ENCODE measurements at places on chromosomes 6 and 20.

GRCh38 chr20:40868551-40869217 is 159.9 kb upstream of the TOP1 start:
- peak; percentile 12 for DNase-seq

DNA sequence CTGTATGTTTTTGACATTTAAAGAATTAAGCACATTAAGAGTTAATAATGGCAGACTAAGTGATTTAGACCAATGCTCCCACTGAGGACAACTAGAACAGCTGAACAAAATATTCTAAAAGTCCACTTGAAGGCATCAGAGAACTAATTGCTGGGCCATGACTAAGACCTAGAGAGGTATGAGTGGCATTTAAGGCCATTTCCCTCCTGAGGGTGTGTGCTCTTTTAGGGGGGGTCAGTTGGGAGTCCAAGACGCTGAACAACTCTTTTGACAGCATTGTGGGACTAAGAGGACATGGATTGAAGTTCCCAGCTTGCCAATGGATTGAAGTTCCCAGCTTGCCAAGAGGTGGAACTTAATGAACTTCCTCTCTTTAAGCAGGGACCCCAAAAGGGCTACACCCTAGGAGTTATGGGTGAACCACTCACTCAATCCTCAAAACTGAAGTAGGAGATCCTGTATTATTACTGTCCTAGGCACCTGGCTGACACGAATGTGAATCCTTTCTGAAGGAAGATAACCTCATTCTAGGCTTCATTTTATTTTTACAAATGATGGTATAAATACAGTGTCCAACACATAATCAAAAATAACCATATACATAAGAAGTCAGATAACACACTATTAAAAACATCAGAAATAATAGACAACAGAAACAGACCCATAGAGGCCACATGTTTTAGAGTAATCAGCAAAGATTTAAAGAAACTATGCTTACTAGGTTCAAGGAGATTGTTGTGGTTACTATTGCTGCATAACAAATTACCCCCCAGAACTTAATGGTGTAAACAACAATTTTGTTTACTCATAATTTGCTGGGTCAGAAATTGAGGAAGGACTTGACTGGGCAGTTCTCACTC is 175.1 kb downstream of the VEGFA start:
- DNase-seq: no peak

- DNase-seq: no peak
Measured at GRCh38 chr6:169794317-169795055, 43.1 kb downstream of the ERMARD start.

DNA sequence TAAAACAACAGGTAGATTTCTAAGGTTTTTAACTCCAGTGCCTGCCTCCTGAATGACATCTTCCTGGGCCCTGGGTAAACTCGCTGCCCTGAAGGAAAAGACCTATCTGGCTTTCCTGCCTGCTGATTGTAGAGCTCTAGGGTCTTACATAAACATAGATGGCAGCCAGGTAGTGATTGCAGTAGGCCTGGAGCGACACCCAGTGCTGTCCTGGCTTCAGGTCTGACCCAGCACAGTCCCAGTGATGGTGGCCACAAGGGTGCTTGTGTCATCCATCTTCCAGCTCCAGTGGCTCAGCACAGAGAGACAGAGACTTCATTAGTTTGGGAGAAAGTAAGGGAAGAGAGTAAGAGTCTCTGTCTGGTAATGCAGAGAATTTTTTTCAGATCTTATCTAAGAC is 542.9 kb upstream of the IMPG1 start:
- DNase-seq: no peak

DNA sequence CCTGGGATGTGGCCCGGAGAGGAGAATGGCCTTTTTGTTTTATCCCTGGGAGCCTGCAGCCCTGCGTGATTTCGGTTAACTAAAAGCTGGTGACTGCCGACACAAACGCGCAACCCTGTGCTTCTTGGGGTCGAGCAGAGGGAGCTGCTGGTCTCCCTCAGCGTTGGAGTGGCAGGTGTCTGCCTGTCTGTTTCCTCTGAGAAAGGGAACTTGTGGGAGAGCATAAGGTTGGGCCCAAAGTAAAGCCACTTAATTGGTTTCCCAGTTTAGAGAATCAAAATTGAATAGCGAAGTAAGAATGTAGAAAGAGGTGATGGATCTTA is 500 bp downstream of the LTV1 start:
- DNase-seq: no peak

- DNase-seq: no peak
Measured at GRCh38 chr20:54266844-54267243, 59.0 kb downstream of the PFDN4 start.

DNA sequence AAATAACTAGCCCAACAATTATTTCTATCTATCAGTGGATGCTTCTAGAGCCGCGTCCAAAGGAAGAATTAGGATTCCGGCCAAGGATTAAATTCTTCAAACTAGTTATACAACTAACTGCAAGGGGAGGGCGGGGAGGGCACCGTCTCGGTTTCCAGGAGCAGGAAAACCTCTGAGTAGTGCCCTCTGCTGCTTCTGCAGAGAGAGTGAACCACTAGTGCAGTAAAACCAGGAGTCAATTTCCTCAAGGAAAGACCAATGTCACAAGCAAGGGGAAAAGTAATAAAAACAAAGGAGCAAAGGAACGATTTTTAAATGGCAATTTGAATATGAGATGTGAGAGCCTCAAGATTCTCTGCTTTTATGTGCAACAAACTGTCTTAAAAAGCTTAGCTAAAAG is 16.5 kb upstream of the UBE2J1 start:
- peak; percentile 71 for DNase-seq

DNA sequence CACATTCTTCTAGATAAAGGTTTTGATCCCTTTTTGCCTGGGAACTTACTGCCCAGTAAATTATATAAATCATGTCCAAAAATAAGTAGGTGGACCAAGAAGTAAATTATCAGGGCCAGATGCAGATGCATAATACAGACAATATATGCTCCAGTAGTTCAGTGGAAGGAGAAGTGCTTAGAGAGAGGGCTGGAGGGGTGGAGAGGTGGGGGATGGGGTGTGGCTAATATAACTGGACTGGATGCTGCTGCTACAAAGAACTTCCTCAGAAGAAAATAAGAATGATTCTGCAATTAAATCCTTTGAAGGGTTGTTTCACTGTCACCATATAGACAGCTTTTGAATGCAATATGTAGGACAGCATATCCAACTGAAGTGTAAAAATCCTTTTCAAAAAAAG is 14.8 kb upstream of the TFAP2D start:
- no peak for DNase-seq

- no peak for DNase-seq
Measured at GRCh38 chr6:16511723-16512489, 249.4 kb downstream of the ATXN1 start.

DNA sequence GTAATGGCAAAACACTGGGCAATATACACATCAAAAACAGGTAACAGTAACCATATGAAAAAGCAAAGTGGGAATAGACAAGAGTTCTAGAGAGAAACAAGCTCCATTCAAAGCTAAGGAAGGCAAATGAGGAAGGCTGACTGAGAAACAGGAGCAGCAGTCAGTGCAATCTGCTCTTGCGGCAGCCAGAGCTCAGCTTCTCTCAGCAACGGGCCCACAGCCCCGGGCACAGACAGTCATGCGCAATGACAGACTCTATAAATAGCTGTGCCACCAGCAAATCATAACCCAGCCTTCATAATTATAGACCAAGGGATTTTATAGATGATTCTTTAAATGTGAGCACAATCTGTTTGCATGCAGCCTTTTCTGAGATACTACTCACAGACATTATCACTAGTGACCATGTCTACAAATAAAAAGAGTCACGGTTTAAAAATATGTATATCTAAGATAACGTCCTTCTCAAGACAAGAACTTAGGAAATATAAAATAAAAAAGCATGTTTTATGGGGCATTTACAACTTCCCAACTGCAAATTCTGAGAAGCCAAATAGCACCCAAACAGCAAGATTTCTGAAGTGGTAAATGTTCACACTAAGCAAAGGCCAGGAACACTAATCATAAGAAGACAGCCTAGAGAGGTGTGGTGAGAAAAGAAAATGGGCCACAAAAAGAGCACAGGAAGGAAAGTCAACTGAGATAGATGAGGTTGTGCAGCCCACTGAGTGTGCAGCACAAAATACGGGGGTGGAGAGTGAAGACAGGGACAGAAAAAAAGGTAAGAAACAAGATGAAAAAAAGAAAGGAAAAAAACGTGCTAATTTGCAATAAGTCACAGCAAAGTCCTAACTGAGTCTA is 39.9 kb upstream of the BEND6 start:
- peak; percentile 53 for DNase-seq

DNA sequence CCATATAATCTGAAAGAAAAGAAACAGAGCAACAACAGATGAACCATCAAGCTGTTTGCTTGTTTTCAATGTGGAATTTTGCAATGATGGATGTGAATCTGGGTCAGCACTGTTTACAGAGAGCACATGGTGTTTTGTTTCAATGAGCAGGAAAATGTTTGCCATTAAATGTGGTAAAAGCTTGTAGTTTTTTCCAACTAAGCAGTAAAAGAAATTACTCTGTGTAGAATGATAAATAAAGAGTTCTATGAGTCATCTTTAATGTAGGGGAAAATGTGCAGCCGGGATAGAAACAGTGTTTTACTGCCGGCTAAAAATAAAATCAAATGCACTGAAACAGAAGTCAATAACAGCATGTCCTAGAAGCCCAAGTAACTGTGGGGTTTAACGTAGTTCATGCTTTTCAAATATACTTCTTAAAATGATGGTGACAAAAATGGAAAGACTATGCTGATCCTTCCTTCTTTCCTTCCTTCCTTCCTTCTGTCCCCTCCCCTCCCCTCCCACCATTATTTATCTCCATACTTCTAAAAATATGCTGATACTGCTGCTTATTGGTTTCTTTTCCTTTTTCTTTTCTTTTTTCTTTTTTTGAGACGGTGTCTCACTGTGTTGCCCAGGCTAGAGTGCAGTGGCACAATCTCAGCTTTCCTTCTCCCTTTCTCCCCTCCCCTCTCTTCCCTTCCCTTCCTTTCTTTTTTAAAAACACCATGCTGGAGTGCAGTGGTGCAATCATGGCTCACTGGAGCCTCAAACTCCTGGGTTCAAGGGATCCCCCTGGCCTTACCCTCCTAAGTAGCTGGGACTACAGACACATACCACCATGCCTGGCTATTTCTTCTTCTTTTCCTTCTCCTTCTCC is 6.3 kb upstream of the NAA20 start:
- no peak for DNase-seq

DNA sequence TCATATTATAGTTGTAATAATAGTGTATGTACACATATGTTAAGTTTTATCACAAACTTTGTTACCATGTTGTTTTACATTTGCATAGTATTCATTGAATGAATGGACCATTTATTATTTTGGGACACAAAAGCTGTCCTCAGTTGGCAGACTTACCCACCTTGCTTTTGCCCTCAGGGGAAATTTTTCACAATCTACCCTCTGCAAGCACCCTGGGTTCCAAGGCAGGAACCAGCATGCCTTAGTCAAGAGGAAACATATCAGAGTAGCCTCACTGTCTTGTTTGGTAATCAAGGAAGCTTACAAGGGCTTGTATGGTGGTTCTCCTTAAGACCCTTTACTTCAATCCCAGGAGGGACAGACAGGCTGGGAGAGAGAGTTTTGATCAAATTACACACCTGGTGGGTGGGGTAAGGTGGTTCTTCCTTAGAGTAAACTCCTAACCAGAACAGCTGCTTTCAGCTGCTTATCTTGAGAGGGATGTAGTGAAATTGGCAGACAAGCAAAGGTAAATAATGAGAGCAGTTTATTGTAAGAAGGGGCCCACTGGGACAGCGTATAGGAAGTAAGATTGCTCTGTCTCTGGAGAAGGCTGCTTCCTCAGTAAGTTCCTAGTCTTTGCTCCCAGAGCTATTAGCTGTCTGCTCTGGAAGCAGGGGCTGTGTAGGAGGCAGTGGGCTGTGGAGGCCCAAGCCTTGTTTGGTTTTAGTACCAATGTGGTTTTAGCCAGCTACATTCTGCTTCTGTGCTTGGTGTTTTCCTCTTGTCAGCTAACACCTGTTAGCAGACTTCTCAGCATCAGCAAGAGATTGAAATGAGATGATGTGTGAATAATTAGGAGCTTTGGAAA is 31.1 kb downstream of the BRPF3 start:
- DNase-seq: no peak

DNA sequence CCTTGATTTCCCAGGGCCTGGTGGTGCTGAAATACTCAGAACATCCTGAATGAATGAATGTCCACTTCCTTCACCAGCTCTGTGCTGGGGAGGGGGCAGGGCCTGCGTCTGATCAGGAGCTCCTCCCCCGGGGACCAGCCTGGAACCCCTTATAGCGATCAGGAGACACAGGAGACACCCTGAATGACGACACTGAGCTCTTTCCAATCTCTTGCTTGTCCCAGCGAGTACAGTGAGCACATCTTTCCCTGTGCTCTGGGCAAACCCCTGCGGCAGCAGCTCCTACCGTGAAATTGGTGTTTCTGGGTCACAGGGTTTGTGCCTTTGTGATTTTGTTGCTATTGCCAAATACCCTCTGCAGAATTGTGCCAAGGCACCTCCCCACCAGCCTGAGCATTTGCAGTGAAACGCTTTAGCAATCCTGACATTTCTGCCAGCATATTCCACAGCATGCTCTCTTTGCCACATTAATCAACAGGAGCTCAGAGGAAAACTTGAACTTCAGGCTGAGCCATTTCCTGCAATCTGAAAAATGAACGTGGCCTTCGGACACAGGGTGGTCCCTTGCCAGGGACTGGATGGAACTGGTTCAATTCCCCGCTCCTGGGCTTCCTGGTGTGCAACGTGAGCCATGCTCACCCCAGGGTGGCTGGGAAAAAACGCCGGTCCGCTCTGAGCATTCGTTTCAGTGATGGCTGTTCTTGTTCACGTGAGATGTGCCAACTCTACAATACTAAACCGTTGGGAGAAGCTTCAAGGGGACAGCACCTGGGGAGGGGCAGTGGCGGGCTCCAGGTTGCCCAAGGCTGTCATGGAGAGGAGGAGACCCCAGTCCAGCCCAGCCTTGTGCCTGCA is 23.1 kb upstream of the MRGBP start:
- no peak for DNase-seq

- DNase-seq: no peak
Measured at GRCh38 chr6:55584654-55585354, 5.8 kb upstream of the HMGCLL1 start.

DNA sequence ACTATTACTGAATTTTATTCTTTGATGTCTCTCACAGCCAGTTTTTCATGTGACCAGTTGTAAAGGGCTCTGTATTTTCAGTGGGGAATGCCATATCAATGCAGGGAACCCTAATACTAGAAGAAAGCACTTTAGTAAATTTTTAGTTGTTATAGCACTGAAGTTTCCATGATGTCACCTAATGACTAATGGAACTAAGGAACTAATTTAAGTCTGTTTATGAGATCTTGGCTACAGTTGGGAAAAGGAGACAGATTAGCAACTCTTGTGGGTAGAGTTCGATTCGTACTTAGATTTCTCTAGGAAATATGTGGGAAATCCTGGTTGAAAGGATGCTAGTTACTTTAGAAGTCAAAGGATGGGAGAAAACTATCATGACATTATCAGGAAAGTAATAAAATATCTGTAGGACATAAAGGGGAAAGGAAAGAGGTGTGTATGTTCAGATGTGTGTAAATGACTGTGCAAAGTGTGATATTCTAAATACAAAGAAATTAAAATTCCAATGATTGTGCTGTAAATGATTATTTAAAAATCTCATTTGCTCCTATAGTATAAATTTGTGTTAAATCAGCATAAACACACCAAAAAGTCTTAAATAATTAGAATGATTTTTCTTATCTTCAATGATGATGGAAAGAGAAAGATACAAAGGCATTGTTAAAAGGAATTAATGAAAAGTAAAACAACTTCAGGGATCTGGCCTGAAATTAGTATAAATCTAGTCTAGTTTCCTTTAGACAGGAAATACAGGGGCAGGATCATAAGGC is 103.4 kb downstream of the LRRC1 start:
- no peak for DNase-seq

All from caudate nucleus (tissue), 63 donors.